ENCODE measurements at places on chromosomes 7 and 10.

GRCh38 chr7:132492823-132493445 lies 83.3 kb downstream of the PLXNA4 start:
- no peak for DNase-seq

GRCh38 chr7:47678641-47679380 lies 96.9 kb upstream of the TNS3 start:
- no peak for DNase-seq

- no peak for DNase-seq
Observed at GRCh38 chr7:132207782-132208181, 368.5 kb downstream of the PLXNA4 start.

DNA sequence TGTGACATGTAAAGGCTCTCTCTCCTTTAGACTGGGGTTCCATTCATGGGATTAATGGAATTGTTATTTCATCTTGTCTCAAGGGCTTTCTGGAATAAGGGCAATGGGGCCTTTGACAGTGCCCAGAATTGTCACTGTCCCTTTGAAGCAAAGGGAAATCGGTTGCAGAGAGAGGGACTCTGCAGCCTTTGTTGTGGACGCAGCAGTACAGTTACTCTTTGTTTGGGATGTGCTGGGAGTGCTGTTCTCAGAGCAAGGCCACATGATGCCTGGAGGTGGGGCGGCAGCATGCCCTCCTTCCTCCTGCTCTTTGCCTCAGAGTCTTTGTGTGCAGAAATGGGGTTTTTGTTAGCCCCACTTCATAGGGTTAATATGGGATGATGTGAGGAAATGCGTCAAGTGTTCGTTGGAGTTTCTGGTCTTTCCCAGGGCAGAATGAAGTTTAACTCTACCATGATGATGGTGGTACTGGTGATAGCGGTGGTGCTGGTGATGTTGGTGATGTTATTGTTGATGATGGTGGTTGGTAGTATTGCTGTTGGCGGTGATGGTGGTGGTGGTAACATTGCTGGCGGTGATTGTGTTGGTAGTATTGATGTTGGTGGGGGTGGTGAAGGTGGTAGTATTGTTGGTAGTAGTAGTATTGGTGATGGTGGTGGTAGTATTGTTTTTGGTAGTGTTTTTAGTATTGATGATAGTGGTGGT lies 45.3 kb downstream of the DOCK1 start:
- DNase-seq: no peak

DNA sequence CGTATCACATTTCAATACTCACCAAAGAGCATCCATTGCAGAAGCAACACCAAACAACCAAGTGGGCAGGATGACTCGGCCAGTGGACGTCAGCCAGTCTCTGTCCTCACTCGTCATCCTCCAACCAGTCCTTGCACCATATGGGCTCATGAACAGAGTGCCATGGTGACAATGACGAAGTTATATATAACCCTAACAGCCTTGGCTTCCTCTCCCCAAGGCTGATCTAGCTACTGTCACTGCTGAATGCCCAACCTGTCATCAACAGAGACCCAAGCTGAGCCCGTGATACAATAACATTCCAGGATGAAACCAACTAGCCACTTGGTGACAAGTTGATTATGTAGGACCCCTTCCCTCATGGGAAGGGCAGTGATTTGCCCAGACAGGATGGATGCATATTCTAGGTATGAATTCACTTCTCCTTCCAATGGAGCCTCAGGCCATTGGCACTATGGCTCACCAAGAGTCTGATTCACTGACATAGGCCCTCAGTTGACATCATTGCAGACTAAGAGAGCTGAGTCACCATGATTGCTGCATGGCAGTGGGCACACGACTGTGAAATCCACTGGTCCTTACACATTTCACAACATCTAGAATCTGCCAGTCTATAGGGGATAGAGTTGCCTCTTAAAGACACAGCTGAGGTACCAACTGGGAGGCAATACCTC lies 26.3 kb upstream of the PPIF start:
- no peak for DNase-seq

GRCh38 chr10:129942019-129942277 lies 22.1 kb downstream of the EBF3 start:
- no peak for DNase-seq

DNA sequence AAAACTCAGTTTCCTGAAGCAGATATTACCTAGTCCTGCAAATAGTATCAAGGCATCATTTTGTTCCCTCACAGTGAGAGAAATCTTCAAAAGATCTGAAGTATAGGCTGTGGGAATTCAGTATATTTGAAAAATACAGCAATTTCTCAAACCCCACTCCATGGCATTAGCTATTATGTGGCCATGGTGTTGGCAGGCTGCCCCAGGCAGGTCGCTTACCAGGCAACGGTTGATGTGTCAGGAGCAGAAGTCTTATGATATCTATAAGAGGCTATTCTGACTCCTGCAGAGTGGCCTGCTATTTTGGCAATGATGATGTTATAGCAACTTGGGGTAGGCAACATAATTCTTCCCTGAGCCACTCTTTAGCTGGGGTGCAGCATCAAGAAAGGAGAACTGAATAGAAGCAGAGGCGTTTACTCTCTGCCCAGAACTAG lies 187.9 kb downstream of the PLXDC2 start:
- DNase-seq: no peak

- no peak for DNase-seq
Observed at GRCh38 chr7:135362871-135363270, 129.2 kb downstream of the STRA8 start.

- no peak for DNase-seq
Observed at GRCh38 chr7:129779602-129780256, 168.2 kb downstream of the NRF1 start.

DNA sequence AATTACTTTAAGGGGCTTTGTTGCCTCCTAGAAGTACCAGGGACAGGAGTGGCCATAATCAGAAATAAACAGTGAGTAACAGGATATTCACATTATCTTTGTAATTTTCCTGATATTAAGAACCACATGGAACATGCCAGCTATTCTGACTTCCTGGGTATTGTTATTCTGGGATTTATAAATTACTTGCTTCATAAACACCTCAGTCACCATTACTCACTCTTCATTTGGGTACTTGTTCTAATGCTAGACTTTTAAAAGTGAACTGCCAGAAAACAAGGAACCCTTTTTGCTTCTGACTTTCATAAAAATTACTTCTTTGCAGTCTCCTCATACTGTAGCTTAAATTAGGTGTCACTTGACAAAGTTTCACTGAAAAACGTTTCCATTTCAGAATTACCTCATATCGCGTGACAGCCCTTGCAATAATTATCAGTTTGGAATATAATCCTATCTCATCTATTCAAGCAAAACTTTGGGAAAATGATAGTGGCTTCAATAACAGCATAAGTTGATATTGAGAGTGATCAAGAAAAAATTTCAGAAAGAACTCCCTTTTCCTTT lies 29.8 kb downstream of the CABCOCO1 start:
- DNase-seq: no peak
